WTC11 (cell line): ENCODE measurements at places on chromosomes 12 and 14.

- peak; percentile 25 for DNase-seq
Measured at GRCh38 chr12:57518920-57519795, 1.2 kb downstream of the DDIT3 start.

DNA sequence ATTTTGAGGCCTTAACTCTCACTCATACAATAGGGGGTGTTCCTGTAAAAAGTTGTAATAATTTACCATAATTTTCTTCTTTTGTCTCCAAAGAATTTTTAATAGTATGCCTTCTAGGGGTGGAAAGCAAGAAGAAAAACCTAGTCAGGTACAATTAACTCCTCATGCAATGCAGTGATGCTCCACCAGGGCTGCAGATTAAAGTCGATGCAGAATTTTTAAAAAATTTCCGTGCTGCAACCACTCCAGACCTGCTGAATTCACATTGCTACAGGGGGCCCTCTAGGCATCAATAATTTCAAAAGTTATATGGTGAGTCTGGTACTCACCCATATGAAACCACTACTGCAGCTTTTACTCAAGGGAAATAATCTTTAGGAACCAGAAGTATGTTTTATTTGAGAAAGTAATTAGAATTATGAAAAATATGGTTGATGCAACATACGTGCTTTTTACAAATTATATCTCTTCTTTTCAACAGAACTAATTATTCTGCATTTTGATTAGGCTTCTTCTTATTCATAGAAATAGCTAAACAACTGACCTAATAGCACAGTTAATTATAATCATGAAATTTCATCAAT lies 353.2 kb downstream of the BCAT1 start:
- no peak for DNase-seq

- DNase-seq: no peak
Measured at GRCh38 chr12:116113398-116114130, 163.9 kb downstream of the MED13L start.

- DNase-seq: no peak
Measured at GRCh38 chr14:61927520-61927919, 165.3 kb downstream of the SNAPC1 start.

GRCh38 chr12:6612247-6612646 lies 5.1 kb upstream of the CHD4 start:
- DNase-seq: no peak

GRCh38 chr12:130813949-130814348 lies 25.1 kb downstream of the STX2 start:
- no peak for DNase-seq
